ENCODE measurements at places on chromosomes 5 and 9.

DNA sequence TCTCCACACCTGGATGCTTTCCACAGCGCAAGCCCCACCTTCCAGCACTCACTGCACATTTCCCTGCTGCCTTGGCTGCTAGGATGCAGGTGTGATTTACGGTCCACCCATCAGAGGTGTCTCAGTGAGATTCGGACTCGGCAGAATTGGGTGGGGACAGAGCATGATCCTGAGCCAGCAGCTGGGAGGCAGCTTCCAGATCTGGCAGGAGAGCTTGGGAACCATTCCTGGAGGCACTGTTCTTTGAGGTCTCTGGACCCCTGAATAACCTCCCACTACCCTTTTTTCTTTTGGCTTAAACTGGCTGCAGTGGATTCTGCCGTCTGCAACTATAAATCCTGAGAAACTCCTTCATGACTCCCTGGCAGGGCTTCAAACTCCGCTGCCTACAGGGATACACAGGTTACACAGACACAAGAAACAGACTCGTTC, 99.6 kb upstream of the PHYKPL start:
- DNase-seq, result no peak

DNA sequence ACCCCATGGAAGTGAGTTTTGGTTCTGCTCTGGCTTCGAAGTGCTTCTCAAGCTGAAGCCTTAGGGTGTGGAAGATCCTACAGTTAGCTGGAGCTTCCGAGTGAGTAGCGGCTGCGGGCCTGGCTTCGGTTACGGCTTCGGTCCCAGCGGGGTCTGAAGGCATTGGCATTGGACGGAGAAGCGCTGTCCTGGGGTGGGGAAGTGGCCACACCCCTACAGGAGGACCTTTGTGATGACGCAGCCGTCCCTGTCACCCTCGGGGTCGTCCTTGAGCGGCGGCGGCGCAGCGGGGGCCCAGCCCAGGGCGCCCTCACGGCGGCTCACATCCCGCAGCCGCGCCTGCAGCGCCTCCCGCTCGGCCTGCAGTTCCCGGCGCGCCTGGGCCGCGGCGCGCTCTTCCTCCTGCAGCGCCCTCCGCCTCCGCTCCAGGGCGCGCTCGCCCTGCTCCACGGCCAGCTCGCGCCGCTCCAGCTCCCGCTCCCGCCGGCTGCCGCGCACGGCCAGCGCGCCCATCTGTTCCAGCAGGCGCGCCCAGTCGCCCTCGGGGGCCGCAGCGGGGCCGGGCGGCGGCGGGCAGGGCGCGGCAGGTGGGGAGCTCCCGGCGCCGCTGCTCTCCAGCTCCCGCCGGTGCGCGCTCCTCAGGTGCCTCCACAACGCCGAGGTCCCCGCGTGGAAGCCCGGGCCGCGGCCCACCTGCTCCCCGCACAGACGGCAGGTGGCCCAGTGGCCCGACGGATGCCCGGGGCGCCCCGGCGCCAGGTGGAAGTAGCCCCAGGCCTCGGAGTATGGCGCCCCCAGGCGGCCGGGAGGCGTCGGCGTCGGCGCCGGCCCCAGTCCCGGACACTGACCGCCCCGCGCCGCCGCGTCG, 9.9 kb downstream of the ZBED3 start:
- DNase-seq, result no peak

DNA sequence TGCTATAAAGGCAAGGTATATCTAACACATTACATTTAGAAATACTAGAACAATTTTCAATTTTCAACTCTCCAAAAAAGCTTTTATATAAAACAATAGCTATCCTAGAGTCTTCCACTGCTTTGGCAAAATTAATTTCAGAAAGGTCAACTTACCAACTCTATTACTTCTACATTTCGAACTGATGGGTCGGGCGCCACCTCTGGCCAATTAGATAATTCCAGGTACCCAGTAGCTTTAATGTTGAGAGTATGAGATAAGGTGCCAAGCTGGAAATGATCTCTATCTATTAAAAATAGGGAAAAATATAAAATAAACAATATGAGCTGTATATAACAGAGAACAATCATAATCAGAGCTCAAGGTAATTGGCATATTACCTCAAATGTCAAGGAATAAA, 166.6 kb downstream of the AP3B1 start:
- DNase-seq, result no peak

DNA sequence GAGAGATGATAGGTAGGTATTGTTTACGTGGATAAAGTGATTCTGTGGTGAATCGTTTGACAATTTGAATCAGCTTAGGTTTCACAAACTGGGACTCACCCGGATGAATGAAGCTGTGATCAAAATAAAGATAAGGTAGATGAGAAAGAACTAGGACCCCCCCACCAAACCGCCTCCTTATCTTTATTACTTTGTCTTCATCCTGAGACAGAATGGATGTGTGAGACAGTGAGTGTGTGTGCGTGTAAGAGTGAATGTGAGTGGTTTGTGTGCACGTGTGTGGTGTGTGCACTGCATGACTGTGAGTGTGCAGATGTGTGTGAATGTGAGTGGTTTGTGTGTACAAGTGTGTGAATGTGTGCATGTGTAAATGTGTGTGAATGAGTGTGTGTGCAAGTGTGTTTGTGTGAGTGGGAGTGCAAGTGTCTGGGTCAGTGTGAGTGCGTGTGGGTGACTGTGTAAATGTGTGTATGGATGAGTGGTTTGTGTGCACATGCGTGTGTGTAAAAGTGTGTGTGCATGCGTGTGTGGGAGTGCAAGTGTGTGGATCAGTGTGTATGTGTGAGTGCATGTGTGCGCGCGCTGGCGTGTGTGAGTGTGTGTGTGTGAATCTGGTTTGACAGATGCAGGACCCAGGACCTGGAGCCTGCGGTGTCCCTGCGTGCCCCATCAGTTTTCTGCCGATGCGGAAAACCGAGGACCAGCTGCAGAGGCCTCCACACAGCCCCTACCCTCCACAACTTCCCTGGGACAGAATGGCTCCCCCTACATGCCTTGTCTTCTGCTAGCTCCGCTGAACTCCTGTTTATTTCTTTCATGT, 11.4 kb upstream of the ENG start:
- DNase-seq, result no peak

- no peak for DNase-seq
Measured at GRCh38 chr5:99191206-99191745, 262.5 kb upstream of the CHD1 start.

GRCh38 chr9:98698856-98699255, 9.9 kb downstream of the GABBR2 start:
- no peak for DNase-seq

DNA sequence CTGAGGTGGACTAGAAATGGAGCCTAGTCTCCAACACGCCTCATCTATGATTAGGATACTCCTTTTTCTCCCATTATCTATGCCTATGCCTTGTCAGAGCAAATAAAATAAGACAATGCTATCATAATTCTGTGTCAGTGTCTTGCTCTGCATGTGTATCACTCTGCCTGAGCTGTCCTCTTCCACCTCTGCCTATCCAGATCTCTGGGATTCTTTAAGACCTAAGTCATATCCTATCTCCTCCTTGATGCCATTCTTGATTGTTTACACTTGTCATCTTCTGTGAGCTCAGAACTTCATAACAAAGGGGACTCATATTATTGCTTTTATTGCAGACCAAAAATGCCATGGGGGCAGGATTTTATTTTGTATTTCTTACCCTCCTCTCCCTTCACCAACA, 351.2 kb upstream of the C9orf72 start:
- DNase-seq, result no peak

- no peak for DNase-seq
Measured at GRCh38 chr5:68757006-68757405, 336.8 kb upstream of the SLC30A5 start.

- no peak for DNase-seq
Measured at GRCh38 chr5:80127116-80127552, 92.0 kb downstream of the THBS4 start.

- no peak for DNase-seq
Measured at GRCh38 chr9:136020671-136021070, 59.5 kb upstream of the UBAC1 start.

DNA sequence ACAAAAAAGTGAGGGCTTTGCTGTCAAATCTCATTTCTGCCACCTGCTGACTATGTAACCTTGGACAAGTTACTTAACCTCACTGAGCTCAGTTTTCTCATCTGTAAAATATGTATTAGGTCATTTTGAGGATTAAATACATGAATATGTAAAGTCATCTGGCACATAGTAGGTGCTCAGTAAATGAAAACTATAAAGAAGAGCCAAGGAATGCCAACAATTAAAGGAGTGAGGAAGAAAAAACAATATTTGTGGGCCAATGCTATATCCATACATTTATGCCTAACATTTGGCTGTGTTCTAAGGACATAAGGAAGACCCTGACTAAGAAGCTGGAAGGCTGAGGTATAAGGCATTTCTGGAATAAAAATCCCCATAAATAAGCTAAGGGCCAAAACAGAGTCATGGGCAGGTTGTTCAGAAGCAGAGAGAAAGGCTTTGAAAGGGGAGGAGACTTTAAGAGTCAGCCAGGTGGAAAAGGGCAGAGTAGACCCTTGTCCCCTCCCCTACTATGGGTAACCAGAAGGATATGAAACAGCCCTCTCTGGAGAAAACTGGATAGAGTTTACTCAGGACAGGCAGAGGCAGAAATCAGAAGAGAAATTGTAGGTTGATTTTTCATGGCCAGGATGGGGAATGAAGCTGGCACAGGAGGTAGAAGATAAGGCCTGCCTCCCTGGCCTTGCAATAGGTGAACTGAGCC, 47.6 kb upstream of the SIL1 start:
- no peak for DNase-seq

- DNase-seq, result no peak
Measured at GRCh38 chr9:135087899-135088347, 455 bp downstream of the OLFM1 start.

DNA sequence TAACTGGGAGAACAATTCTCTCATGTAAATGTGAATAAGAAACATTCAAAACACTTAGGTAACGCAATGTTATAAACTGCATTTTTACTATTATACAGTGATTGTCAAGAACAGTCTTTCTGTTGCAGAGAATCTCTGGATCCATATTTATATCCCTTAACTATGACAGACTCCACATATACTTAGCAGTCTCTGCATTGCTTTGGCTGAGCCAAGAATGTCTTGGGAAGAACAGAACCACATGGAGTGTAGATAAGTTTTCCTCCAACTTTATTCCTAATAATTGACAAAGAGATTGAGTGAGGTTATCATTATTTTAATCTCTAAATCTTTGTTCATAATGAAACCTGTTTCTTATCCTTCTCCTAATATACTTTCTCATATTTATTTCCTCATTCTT, 15.6 kb upstream of the RLN1 start:
- no peak for DNase-seq

DNA sequence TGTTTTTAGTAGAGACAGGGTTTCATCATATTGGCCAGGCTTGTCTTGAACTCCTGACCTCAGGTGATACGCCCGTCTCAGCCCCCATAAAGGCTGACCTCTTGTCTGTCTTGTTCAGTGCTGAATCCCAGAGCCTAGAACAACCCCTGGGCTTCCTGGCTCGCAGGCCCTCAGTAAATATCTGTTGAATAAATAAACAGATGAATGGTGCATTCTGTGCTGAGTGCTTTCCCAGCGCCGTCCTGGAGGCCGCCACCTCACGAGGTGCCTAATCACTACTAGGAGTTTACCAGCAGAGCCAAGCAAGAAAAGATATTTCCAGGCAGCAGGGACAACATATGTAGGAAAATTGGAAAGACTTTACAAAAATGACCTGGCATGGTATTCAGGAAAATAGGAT, 88.5 kb downstream of the SNX24 start:
- DNase-seq, result no peak

DNA sequence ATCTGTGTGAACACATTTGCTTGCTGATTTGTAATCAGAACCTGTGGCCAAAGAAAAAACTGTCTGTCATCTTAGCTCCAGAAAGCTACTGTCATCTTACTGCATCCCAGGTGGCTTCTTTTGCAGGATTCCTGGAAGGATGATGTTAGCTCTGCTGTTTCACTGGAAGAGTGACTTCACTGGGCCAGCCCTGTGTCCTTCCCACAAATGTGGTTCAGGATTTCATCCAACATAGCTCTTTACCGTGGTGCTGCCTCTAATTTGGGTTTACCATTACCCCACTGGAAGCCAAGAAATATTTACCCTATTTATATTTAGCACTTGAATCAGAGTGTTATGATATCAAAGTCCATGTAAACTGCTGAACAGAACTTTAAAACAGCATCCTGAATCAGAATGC, 501.0 kb downstream of the GADD45G start:
- DNase-seq, result no peak

DNA sequence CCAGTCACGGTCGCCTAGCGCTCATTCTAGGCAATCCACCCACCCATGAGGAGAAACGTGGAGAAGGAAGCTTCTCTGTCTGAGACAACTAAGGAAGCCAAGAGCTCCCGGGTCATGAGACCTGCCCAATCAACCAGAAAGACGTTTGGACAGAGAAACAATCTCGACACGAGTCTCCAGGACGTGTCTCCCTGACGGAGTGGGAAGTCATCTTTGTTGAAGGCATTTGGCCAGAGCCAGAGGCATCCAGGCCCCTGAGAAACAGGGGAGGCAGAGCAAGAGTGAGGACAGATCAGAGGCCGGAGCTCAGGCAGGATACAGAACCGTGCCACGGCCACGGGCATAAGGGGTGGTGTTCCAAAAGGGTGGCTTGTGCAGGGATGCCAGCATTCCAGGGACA, 479.0 kb downstream of the SPATA31A7 start:
- DNase-seq, result no peak

- DNase-seq, result no peak
Measured at GRCh38 chr5:87101321-87101720, 166.4 kb upstream of the RASA1 start.

- no peak for DNase-seq
Measured at GRCh38 chr9:97425336-97425972, 13.6 kb downstream of the TDRD7 start.

- no peak for DNase-seq
Measured at GRCh38 chr5:159972538-159973362, 36.2 kb upstream of the TTC1 start.

DNA sequence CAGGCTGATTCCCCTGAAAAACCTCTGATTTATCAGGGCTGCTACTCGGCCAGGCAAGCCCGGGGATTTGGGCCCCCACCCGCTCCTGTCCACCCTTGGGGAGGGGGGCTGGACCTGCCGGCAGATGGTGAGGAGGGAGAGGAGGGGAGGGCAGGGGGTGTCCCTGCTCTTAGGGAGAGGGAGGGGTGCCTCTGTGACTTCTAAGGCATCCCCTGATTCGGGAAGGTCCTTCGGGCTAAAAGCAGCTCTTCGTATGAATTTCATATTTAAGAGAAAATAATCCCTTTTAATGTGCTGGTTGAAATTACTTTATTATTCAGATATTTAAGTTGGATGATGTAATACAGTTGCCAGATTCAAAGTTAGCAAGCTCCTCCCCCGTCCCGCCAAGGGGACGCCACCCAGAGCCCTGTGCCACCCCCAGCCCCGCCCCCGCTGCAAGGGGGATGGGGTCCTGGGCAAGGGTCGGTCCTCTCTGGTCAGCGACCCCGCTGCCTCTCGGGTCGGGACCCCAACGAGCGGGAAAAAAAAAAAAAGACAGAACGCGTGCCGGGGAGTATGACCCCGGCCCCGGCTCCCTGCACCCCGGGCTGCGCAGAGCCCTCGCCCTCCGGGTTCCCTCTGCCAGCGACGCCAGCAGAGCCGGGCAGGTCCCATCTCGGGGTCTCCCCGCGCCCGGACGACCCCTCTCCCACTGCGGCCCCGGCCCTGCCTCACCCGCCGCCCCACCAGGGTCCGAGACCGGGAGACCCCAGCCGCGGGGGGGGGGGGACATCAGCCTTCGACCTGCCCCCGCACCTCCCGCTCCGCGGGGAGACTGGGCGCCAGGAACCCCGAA, 12.4 kb downstream of the LHX3 start:
- DNase-seq, result no peak

All from AG09319 (cell line).